ENCODE measurements at places on chromosomes 5 and 9. TPM values are rescaled to one million over a fixed set of nuclear protein-coding genes. Genes with fewer than 3 reads are reported as not detected.

- peak; percentile 21 for DNase-seq
These were observed 69.9 kb downstream of the MAMDC2 start for GRCh38 chr9:70113403-70114022.

GRCh38 chr5:31346896-31347551 lies 153.5 kb downstream of the CDH6 start:
- DNase-seq, result peak; percentile 16

GRCh38 chr9:4929917-4930316 lies 55.2 kb upstream of the JAK2 start:
- peak; percentile 17 for DNase-seq

DNA sequence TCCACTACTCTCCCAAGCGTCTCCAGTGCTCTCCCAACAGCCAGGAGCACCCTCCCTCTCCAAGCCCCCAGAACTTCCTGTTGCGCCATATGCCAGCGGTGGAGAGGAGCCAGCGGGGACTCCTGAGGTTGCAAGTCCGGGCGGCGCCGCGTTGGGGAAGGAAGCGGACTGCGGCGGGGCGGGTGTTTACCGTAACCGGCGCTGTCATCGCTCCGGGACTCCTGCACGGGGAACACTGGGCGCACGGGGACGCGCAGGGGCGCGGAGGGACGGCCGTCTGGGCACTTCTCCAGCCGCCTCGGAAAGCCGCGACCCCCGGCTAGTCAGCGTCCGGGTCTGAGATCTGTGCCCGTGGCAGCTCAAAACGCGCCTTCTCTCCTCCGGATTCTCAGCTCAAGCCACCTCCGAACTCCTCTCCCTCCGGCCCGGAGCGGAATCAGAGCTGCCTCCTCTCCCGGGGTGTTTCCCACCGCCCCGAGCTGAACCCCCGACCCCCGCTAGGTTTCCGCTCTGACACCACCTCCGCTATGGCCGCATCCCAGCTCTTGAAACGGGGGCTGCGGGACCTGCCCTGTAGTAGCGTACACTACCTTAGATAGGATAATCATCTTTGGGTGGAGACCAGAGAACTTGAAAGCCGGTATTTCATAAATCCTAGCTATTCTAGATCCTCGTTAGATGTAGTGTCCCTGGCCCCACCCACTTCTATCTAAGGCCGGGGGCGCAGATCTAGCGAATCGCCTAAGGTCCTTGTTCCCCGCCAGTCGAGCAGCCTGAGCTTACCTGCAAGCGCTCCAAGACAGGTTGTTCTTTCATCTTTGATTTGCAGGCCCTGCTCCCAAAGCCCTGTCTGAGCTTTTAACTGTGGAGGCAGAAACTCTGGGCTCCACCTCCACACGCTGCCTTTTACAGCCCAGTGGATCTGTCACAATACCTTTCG lies at the start of gene TRPM6:
Gene TRPM6, minus strand, starts transcription at position 881 of the 940 bp plus-strand sequence. Its CDS starts 65 bp downstream, at position 816.
- DNase-seq, result peak; percentile 49

DNA sequence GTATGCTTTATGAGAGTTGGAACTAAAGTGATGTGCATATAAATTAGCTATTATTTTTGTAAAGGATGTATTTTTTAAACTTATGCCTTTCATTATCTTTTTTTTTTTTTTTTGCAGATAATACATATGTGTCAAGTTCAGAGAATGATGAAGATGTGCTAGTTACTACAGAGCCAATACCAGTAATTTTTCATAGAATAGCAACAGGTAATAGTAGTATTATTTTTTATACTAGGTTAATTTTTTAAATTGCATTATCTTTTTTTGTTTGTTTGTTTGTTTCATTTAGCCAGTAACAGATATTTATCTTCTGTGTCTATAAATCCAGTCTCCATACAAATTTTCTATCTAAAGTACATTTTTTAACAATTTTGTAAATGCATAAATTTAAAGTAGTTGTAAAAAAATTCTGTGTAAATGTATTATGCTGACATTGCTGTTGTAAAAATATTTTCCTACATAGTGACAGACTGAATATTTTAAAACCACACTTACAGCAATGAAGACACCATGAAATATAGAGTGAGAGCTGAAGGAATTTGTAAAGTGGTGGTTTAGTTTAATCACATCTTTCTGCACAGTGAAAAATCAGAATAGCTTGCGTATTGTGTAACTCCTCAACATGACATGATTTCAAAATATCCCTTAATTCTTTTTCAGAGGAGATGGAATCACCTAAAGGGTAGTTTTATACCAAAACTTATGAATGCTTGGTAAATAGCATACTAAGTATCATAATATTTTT lies 93.3 kb downstream of the PARP8 start:
- DNase-seq, result no peak

DNA sequence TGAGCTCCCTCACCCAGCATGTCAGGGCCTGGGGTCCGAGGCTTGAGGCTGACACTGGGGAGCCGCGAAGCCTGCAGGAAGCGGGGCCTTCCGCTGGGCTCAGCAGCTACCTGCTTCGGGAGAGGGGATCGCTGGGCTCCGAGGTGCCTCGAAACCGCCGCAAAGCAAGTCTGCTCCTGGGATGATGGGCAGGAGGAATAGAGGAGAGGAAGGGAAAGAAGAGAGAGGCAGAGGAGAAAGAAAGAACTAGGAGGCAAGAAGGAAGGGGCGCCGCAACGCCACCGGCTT lies 1.5 kb upstream of the PRDM12 start:
- DNase-seq, result no peak

GRCh38 chr9:36802201-36802920 lies 229.7 kb downstream of the MELK start:
- DNase-seq, result no peak

DNA sequence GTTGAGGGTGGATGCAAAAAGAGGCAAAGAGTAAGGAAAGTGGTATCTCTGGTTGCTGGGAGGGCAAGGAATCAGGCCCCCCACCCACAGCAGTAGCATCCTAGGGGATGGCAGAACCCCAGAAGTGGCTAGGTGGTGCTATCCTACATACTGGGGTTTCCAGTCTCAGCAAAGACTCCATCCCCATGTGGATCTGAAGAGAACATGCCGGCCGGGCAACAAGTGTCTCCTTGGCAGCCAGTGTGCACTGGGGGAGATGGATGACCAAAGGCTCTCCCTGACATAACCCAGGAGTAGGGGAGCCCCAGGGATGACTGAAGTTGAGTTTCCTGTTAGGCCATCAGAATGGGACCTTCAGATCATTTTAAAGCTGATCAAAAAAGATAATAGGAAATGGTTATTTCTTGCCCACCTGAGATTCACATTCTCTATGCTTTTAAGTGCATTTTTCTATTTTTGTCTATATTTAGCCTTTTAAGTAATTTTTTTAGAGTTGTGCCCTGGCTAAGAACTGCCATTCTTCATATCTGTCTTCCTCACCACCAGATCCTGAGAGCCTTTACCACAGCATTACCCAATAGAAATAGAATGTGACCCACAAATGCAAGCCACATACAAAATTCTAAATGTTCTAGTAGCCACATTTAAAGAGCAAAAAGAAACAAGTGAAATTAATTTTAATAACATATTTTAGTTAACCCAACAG lies 78.7 kb upstream of the SMIM23 start:
- DNase-seq, result no peak

- no peak for DNase-seq
These were observed 53.9 kb downstream of the MLLT3 start for GRCh38 chr9:20568400-20568799.

DNA sequence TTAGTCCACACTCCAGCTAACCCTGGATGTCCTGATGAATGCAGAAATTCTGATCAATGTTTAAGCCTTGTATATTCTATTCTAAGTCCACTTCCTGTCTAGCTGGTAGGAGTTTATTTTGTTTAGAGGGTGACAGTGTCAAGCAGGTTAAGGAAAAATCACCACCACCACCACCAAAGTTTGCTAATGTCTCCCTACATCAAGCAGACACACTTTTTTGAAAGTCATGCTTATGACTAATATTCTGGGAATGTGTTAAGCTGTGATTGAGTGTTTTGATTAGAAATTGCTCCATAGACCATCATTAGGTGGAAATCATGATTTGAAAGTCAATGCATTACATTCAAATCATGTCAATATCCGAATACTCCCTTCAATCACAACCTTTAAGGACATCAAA lies 1530.1 kb downstream of the MAT2B start:
- no peak for DNase-seq

DNA sequence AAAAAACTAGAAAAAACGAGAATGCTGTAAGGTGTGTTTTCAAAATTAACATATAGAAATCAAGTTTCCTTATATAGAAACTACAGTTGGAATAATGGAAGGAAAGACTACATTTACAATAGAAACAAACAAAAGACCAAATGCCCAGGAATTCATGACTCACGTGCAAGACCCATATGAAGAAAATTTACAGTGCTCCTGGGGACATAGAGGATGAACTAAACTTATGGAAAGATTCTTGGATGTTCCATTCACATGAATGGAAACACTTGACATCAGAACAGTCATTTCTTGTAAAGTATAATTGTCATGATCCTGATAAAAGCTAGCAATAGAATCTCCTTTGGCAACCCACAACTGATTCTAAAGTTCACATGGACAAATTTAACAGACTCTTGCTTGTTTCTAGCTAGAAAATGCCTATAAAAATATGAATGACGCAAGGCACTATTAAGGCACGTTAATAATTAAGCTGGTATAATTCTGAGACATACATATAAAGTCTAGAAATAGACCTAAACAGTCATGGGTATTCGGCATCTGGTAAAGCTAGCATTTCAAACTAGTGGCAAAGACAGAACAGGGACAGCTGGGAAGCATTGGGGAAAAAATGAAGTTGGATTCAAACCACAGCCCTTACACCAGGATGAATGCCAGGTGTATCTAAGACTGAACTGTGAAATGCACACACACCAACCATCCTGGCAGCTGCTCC lies 5.1 kb upstream of the ZFP62 start:
- no peak for DNase-seq

DNA sequence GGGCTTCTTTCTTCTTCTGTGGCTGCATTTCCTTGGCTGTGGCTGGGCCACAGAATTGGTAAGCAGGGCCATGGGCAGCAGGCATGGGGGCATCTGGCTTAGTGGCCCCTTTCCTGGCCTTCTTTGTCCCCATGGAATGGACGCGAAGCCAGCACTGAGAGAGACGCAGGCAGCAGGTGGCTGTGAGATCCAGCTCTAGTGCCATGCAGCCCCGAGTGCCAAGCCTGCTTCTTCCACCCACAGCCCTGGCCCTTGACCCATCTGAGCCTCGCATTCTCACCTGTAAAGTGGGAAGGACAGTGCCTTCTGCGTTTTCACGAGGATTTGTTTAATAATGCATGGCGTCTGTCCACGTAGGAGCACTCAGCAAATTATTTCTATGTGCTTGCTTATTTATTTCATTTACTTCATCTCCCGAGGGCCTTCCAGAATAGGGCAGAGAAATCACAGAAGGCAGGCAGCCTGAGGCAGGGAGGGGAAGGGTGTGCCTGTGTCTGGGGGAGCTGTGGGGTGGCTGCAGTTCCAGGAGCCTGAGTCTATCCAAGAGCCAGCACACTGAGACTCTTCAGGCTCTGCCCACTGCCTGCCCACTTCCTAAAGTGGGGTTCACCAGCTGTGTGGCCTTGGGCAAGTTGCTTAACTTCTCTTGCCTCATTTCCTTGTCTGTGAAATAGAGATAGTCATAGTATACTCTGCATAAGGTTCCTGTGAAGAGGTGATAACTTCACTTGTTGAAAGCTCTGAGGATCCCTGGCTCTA lies 55.2 kb downstream of the NTNG2 start:
- DNase-seq, result peak; percentile 87

DNA sequence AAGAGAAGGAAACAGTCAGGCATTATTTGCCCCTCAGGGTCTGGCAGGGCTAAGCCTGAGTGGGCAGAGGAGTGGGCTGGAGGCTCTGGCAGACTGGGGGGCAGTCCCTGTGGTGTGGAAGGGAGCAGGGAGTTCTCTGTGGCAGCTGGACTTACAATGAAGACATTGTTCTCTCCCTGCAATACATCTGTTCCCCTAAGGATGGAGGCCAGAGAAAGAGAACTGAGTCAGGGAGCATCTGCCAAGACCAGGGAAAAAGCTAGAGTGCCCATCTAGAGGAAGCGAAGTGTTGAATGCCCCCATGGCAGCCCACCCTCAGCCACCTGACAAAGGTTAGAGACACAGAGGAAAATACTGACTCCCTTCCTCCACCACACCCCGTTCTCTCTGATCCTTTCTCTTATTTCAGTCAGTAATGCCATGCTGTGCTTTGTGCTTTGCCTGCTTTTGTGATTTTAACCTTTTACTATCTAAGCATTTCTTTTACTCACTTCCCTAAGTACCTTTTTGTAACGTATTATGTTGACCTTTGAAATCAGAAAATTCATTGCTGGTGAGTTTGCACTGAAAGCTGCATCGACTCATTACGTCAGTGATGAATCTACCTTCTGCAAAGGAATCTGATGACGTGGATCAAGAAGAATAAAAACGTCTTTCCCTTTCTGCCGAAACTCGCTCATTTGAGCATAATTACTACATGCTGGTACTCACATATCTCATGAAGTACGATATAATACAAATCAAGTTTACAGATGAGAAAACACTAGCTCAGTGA lies 76.0 kb downstream of the ACTL7B start:
- DNase-seq, result no peak

DNA sequence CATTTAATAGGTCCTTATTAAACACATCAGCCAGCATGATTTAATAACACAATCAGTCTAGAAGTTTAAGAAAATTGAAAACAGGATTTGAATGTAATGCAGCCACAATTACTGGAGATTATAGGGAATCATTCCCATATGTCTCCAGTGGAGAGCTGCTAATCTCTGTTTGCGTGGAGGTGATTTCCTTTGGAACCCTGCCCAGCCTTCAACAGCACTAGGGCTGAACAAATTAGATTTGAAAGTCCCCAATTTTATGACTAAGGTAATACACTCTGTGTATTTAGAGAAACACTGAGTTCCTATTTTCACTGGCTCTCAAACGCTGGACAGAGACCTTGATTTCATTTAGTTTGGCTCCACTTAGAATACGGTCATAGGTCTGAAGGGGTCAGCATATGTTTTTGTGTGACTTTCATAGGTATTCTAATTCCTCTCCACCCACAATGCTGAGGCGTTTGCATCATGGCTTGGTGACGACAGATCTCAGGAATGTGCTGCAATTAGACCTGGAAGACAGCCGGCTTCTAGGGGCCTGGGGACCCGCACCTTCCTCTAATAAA lies 508.3 kb downstream of the EBF1 start:
- no peak for DNase-seq

GRCh38 chr5:88672644-88673252 lies 210.2 kb downstream of the MEF2C start:
- no peak for DNase-seq

Gene C9
- polyA plus RNA-seq, result not detected

Gene GNA14
- polyA plus RNA-seq, result not detected

Gene MYORG
- polyA plus RNA-seq, result not detected

Gene ACTBL2
- not detected for polyA plus RNA-seq

Gene LHX3
- not detected for polyA plus RNA-seq

Gene BASP1
- 26.5 TPM for polyA plus RNA-seq

Gene SCGB3A2
- 1.3 TPM for polyA plus RNA-seq

Data from CD14-positive monocyte (primary cell).